Kidney capillary endothelial cell (primary cell): ENCODE measurements at places on chromosomes 12 and 14.
A peak's percentile ranks its signal among the peaks of the same experiment; 100 is the strongest.

DNA sequence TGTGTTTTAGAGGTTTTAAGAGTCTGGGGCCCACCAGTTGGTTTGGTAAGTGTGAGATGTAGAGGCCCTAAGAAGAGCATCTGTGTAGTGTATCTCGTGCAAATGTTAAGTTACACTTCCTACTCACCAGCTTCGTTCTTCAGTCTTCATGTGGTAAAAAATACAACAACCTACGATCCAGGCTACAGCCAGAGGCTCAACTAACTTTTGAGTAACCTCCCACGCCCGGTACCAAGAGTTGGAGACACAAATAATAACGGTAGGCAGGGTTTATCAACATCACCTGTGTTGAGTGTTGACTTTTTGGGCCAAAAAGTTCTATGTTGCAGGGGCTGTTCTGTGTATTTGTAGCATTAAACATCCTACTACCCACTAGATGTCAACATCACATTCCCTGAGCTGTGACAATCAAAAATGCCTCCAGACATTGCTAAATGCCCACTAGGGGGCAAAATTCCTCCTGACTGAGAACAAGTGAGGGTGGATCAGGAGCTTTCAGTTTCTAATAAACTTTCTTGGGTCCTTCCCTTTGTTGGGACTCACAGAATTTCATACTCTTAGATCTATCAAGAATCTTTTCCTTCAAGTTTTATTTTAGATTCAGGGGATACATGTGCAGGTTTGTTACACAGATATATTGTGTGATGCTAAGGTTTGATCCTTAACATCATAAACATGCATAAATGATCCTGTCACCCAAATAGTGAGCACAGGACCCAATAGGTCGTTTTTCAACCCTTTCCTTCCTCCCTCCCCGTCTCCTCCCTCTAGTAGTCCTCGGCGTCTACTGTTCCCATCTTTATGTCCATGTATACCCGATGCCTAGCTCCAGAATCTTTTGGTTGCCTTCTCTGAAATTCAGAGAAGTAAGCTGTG, 94.7 kb downstream of the SLC2A13 start:
- DNase-seq = peak; percentile 74

DNA sequence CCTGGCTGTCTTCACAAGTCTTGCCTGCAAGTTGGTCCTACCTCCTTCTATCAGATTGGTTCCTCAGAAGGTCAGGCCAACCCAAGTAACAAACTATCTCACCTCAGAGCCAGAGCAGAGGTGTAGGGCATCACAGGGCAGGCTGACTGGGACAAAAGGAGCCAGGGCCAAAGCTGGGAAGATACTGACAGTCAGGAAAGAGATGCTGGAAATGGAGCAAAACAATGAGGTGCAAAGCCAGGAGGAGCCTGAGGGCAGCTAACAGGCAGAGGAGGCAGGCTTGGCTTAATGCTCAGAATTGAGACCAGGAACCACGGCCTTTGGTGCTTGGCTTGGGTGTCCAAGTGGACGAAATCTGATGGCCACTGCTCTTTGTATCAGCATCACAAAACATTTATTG, 68.4 kb upstream of the PNMA1 start:
- DNase-seq = no peak

GRCh38 chr12:25689996-25690501, 137.0 kb upstream of the LMNTD1 start:
- DNase-seq = no peak

GRCh38 chr14:105847400-105847799, 321.0 kb downstream of the TMEM121 start:
- DNase-seq = no peak

GRCh38 chr14:63204407-63205043, at the start of gene RHOJ:
Gene RHOJ, plus strand, starts transcription at chr14:63204443. Its CDS starts 427 bp downstream, at chr14:63204870.
- DNase-seq = no peak

DNA sequence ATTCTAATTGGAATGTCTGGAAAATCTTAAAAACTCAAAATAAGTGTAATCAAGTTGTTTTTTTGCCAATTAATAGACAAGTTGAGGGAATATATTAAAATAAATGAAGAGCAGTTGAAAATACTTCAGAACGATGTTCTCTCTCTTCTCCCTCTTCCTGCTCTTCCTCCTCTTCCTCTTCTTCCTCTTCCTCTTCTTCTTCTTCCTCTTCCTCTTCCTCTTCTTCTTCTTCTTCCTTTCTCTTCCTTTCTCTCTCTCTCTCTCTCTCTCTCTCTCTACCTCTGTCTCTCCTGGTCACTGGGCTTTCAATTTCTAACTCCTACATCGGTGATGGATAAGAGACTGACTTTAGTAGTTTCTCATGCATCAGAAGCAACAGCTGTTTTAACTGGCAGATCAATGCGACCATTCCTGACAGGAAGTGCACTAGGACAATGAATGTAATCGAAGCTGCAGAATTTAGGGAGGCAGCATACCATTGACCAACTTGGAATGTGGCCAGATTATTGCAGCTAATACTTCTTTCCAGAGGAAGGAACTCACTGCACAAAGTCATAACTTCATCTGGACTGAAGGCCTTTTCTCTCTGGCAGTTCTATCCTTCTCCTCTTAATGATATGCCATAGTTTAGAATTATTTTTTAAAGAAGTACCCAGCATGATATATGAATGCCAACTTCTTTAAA, 13.8 kb upstream of the TMTC2 start:
- DNase-seq = no peak

GRCh38 chr12:65668981-65669695, 155.1 kb upstream of the HMGA2 start:
- DNase-seq = no peak
